ENCODE measurements at places on chromosomes 12 and 14. TPM values are rescaled to one million over a fixed set of nuclear protein-coding genes. Genes with fewer than 3 reads are reported as not detected.

DNA sequence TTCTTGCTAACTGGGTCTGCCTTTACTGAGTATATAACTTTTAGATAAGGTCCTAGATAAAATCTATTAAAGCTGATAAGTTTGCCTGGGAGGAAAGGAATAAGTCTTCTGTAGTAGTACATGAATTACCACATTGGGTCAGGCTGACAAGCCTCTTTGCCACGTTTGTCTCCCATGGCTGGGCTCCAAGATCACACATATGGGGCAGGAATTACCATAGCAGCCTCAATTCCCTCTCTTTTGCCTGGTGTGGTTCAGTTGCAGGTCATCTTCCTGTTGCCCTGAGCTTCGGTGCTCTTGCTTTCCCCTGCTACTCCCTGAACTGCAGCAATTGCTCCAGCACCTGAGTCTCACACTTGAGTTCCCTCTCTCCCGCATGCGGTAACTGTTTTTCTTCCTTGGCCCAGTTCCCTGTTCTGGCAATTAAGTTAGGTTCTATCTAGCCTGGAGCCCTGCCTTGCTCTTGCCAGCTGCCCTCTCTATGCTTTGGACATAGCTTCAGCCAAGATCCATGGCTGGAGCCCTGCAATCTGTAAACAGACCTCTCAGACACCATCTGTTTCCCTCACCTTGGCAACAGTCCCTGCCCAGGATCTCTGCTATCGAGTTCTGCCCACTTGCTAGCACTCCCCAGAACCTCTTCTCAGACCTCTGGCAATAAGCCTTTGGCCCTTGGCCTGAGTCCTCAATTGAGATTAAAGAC, 5.8 kb upstream of the GLT8D2 start:
- no peak overlapping the region for H3K4me3 ChIP-seq
- no peaks in the 10 kb centered on the region for H3K27me3 ChIP-seq
- H3K27ac ChIP-seq = no peak overlapping the region
- no peaks in the 10 kb centered on the region for H3K36me3 ChIP-seq

DNA sequence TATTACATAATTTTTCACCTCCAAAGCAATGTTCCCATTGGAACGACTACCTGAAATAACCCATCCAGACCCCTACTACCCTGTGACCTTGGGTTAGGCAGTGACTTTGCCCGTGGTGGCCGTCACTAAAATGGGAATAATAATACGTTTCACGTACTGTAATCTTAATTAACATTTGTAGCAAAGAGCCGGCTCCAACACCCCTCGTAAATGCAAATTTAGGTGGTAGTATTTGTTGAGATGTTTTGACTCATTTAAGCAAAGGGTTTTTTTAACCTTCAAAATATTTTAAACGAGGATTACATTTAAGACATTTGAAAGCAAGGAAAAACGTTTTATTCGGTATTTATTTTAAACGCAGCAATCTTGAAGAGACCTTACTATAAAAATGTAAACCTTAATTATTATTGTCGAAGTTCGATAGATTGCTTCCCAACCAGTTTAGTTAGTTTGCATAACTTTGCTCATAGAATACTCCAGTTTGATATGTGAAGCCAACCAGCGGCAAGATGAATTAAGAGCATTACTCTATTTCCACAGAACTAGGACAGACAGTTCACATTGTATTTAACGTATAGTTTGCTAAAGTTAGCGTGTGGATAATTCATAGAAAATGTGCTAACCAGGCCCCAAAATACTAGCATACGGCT, 1.4 kb upstream of the ARID2 start:
- no peak for DNase-seq
- no peaks in the 10 kb centered on the region for H3K27me3 ChIP-seq
- no peaks in the 10 kb centered on the region for H3K36me3 ChIP-seq
- H3K4me3 ChIP-seq = peak overlapping the region; percentile 73

DNA sequence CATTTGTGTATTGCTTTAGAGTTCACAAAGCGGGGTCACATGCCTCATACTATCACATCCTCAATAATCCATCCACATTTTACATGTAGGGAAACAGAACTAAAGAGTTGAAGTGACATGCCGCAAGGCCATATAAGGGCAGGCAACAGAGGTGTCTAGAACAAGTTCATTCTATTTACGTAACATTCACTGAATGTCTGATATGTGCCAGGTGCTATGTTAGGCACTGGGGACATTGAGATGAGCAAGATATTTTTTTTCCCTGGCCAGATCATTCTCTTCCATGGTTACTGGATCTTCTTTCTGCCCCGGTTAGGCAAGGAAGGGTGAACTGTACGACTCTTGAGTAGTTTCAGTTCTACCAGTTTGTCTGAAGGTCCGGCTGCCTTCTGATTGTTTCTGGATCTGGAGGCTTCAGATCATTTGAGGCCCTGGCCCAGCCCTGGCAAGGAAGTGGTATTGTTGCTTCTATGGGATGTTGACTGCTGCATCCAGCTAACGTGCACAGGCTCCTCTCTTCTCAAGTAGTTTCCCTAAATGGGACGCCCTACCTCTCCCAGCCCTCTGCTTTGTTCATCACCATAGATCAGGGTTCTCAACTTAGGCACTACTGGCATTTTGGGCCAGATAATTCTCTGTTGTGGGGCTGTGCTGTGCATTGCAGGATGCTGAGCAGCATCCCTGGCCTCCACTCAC, 12.1 kb downstream of the GPATCH2L start:
- peaks cover 15% of the 10 kb centered on the region for H3K36me3 ChIP-seq
- H3K4me1 ChIP-seq = peaks cover 15% of the 10 kb centered on the region
- H3K4me3 ChIP-seq = no peak overlapping the region
- no peak for DNase-seq
- no peaks in the 10 kb centered on the region for H3K27me3 ChIP-seq

The MSI1 gene
- total RNA-seq = 22.5 TPM

The CIROP gene
- total RNA-seq = 0.15 TPM

DNA sequence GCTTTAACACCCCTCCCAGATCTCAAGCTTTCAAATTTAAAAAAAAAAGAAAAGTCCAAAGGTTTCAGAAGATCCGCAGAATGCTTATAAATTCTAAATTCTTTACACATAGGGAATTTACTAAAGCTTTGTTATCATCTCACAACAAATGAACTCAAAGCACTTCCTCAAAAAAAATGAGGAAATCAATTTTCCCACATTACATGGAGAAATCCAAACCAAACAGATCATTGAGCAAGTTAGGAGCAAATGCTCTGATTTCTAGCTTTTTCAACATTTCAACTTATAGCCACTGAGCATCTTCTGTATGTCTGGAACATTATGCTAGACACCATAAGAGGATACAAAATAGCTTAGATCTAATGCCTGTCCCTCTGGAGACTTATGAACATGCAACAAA, 161.0 kb downstream of the CEP128 start:
- no peak overlapping the region for H3K27ac ChIP-seq
- H3K4me3 ChIP-seq = no peak overlapping the region
- no peak for DNase-seq
- no peaks in the 10 kb centered on the region for H3K36me3 ChIP-seq
- H3K4me1 ChIP-seq = no peaks in the 10 kb centered on the region

- H3K27me3 ChIP-seq = no peaks in the 10 kb centered on the region
- H3K4me3 ChIP-seq = no peak overlapping the region
- no peak for DNase-seq
- no peak overlapping the region for H3K27ac ChIP-seq
- H3K36me3 ChIP-seq = no peaks in the 10 kb centered on the region
Measured at GRCh38 chr12:104410786-104411185, 46.0 kb upstream of the CHST11 start.

GRCh38 chr12:93759512-93760081, 82.4 kb downstream of the CRADD start:
- DNase-seq = no peak
- H3K27me3 ChIP-seq = no peaks in the 10 kb centered on the region
- H3K36me3 ChIP-seq = no peaks in the 10 kb centered on the region
- no peak overlapping the region for H3K4me3 ChIP-seq

DNA sequence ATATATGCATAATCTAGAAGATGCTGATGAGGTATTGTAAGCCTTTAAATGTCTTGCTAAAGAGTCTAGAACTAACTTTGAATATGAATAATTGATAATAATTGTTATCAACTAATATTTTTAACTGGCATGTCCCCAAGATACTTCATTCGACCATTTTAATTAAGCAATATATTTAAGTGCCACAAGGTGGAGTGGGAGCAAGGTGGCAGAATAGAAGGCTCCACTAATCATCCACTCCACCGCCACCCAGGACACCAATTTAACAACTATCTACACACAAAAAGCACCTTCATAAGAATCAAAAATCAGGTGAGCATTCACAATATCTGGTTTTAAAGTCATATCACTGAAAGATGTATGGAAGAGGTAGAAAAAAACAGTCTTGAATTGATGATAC, 409.6 kb downstream of the SEC23A start:
- H3K27me3 ChIP-seq = no peaks in the 10 kb centered on the region
- no peak for DNase-seq
- H3K36me3 ChIP-seq = no peaks in the 10 kb centered on the region

GRCh38 chr12:130226771-130227170, 64.5 kb downstream of the FZD10 start:
- H3K36me3 ChIP-seq = no peaks in the 10 kb centered on the region
- H3K27ac ChIP-seq = no peak overlapping the region
- no peaks in the 10 kb centered on the region for H3K4me1 ChIP-seq
- peaks cover 55% of the 10 kb centered on the region for H3K27me3 ChIP-seq

DNA sequence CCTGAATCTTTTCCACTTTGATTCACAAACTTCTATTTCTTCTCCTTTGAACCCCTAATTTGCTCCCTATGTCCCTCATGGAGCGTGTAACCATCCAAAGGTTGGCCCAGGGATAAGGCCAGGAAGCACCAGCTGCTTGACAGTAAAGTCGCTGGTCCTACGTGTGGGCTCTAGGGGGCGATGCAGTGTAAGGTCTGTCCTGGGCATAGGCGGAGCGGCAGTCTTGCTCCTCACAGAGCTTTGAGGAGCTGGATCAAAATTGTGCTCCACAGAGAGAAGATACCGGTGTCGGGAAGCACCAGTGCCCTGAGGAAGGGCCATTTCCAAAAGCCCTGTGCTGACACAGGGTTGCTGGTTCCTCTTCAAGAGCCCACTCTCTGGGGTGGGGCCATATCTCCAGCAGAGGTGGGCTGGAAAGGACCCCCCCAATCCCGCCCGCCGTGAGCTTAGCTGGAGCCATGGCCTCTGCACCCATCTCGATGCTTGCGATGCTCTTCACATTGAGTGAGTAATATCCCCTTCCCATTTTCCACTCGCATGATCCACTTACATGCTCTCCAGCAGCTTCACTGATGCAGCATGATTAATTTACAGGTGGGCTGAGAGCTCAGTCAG, 49.9 kb upstream of the OR4E1 start:
- no peaks in the 10 kb centered on the region for H3K27me3 ChIP-seq
- no peaks in the 10 kb centered on the region for H3K4me1 ChIP-seq
- DNase-seq = peak; percentile 25

- H3K36me3 ChIP-seq = no peaks in the 10 kb centered on the region
- H3K27me3 ChIP-seq = no peaks in the 10 kb centered on the region
- peaks cover 39% of the 10 kb centered on the region for H3K4me1 ChIP-seq
- peak overlapping the region; percentile 41 for H3K27ac ChIP-seq
Measured at GRCh38 chr12:78146365-78146772, 315.7 kb downstream of the NAV3 start.

DNA sequence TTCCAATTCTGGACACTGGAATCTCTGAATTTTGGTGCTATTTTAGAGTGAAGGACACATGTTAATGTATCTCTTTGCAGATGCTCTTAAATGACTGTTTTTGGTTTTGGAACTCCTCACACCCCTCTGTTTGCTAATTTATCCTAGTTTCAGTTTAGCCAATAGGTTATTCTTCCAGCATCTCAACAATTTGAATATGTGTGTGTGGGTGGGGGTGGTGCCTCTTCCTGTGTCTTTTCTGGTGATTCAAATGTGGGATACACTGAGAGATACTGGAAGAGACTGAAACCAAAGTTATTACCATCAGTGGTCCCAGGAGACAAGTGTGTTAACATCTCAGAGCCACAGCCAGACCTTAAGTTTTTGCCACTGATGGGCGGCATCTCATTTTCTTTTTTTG, 1317.4 kb upstream of the TMEM132C start:
- no peaks in the 10 kb centered on the region for H3K27me3 ChIP-seq
- H3K36me3 ChIP-seq = no peaks in the 10 kb centered on the region
- no peak overlapping the region for H3K27ac ChIP-seq
- H3K4me1 ChIP-seq = peaks cover 13% of the 10 kb centered on the region

- no peaks in the 10 kb centered on the region for H3K27me3 ChIP-seq
- H3K36me3 ChIP-seq = no peaks in the 10 kb centered on the region
- no peak overlapping the region for H3K4me3 ChIP-seq
- H3K27ac ChIP-seq = no peak overlapping the region
- H3K4me1 ChIP-seq = peaks cover 11% of the 10 kb centered on the region
- DNase-seq = no peak
Measured at GRCh38 chr12:25996677-25997076, 38.2 kb downstream of the RASSF8 start.

DNA sequence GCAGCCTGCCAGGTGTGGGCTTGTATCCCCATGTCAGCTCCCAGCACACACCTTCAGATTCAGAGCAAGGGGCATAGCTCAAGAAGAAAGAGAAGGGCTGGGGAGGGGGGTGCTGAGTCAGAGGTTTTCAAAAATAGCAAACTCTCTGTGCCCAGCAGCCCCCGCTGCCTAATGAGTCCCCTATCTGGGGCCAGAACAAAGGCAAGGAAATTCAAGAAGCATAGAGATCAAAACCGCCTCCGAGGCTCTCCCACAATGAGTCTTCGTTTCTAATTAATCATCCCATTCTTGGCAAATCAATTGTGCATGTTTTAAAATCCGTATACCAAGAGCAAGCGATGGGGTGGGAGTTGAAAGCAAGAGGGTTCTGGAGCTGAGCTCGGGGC, 19.5 kb upstream of the CMKLR1 start:
- H3K27ac ChIP-seq = no peak overlapping the region
- no peak for DNase-seq
- no peaks in the 10 kb centered on the region for H3K36me3 ChIP-seq
- H3K27me3 ChIP-seq = no peaks in the 10 kb centered on the region
- no peaks in the 10 kb centered on the region for H3K4me1 ChIP-seq

DNA sequence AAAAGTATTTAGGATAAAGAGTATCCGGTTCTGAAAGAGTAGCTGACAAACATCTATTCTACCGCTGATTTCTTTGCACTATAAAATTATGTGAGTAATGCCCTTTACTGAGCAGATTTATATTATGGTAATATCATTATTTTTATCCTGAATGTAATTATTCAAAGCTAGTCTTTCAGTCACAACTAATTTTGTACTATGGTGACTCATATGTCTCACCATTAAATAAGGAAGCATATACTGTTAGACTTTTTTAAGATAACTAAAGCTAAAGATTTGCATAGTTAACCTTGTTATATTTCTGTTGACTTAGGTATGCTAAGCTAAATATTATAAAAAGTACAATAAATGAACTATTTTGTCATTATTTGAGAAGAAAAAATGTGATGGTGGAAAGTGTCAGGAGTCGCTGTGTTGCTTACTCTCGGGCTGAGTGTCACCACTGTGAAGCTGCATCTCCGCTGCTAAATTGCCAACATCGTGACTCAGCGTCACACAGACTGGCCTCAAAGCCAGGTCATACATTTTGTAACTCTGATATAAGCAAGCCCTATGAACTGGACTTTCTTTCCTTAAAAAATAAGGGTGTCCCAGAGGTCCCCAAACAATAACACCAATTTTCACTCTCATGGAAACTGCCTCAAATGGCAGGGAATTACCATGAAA, 69.1 kb upstream of the SSTR1 start:
- no peaks in the 10 kb centered on the region for H3K27me3 ChIP-seq
- no peaks in the 10 kb centered on the region for H3K4me1 ChIP-seq
- DNase-seq = no peak
- H3K36me3 ChIP-seq = no peaks in the 10 kb centered on the region
- H3K27ac ChIP-seq = no peak overlapping the region

The SUPT16H gene
- total RNA-seq = 61.2 TPM

GRCh38 chr12:88418856-88419497, 161.3 kb downstream of the KITLG start:
- no peaks in the 10 kb centered on the region for H3K27me3 ChIP-seq
- H3K27ac ChIP-seq = no peak overlapping the region
- no peak overlapping the region for H3K4me3 ChIP-seq
- no peak for DNase-seq
- no peaks in the 10 kb centered on the region for H3K36me3 ChIP-seq
